ENCODE measurements at places on chromosomes 6 and 20. TPM values are rescaled to one million over a fixed set of nuclear protein-coding genes. Genes with fewer than 3 reads are reported as not detected.

OR12D3 gene
- not detected for total RNA-seq

MOCS3 gene
- 9.9 TPM for total RNA-seq

FLRT3 gene
- 6.6 TPM for total RNA-seq

DNA sequence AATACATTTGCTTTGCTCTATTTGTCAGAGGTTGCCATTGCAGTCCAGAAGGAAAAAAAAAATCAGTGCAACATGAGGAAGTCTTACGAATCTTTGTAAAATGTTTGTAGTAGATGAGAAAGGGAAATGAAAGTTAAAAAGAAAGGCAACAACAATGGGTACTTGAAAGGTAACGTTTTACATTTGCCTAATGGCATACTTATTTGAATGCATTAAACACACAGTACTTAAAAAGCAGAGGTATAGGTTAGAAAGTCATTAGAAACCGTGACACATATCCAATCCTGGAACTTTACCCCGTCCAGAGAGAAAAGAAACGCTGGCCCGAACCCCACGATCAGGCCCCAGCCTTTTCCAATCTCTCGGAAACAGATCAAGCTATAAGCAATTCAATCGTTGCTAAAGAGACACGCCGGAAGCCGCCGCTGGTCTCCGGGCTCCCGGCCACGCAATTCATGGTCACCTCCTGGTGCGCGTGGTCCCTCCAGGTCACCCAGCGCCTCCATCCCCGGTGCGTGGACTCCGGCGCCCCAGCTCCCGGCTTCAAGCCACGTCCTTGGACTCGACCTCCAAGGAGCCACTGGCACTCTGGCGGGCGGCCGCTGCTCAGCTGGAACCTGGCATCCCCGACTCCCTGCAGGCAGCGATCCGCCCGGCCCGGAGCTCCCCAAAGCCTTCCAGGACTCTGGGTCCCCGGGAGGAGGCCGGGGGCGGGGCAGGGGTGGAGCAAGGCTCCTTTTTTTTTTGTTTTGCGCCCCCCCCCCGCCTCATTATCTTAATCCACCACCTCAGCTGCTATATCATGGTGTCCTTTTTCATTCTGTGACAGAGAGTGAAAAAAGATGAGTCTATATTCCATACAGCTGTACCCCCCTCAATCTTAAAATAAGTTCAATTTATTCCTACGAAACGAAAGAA, at the start of gene SLC18B1:
SLC18B1 (minus strand) TSS at position 687 of the 918 bp plus-strand sequence; CDS start at position 506, 181 bp downstream.
- DNase-seq: peak; percentile 26

DNA sequence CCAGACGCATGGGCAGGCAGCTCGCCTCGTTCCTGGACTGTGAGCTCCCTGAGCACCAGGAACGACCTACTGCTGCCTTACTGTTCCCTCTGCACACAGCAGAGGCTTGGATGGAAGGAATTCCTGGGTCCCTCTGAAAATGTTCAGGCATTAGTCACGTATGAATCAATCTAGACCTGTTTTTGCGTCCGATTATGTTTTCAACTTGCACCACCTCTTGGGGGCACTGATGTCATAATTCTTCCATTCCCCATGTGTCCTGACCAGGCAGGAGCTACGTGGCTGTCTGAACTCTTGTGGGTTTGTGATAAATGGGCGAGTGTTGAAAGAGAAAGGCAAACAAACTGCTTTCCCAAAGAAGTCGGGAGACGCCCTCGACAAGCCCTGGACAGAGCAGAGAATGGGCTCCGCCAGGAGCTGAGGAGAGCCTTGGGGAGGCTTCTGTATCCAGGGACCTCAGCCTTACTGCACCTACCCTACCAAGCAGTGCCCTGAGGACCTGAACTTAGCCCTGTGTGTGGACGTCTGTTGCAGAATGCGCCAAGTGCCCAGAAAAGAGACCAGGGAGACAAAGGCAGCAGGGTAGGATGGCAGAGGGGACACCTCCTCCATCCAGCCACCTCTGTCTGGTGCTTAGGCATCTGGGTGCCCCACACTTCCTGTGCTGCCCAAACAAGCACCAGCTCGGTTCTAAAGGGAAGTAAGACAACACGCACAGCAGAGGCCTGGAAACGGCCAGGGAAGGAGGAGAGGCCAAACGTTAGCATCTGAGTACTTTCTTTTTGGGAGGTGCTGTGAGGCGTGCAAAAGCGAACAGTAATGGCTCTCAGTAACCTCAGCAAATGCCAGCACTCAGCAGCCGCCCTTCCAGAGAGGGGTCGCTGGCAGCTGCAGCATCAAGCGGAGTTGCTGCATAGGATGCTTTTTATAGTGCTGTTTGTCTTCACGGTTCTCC, 124.2 kb downstream of the LY86 start:
- peak; percentile 87 for DNase-seq

DNA sequence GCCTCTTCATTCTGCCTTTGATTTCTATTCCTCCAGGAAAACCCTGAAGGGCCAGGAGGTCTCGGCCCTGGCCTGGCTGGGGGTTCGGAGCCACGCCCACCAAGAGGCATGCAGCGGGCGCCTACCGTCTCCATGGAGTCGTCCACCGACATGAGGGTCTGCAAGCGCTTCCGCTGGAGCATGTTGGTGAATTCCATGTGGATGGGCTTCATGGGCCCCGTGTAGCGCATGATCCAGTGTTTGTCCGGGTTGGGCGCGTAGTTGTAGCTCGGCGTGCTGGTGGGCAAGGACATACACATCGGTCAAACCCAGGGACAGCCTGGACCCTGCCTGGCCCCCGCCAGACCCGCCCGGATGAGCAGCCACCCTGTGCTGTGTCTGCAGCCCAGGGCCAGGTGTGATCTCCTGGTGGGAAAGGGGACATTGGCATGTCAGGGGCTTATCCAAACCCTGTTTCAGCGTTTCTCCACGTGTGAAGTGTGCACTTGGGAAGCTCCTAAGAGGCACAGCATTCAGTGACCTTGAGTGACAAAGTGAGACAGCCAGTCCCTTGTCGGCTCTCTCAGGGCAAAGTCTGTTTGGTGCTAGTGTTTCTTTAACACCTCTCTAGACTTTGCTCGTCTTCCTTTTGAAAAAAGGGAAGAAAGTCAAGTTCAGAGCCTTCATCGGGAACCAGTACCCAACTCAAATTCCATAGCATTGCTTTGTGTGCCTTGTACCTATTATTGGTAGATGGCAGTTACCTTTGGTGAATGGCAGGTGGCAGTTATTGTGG, 100.8 kb downstream of the SULF2 start:
- no peak for DNase-seq

DDO gene
- total RNA-seq: 0.18 TPM

- DNase-seq: no peak
Observed at GRCh38 chr20:36210436-36211021, 25.7 kb upstream of the AAR2 start.

- no peak for DNase-seq
Observed at GRCh38 chr20:10747019-10747418, 73.2 kb upstream of the JAG1 start.

DNA sequence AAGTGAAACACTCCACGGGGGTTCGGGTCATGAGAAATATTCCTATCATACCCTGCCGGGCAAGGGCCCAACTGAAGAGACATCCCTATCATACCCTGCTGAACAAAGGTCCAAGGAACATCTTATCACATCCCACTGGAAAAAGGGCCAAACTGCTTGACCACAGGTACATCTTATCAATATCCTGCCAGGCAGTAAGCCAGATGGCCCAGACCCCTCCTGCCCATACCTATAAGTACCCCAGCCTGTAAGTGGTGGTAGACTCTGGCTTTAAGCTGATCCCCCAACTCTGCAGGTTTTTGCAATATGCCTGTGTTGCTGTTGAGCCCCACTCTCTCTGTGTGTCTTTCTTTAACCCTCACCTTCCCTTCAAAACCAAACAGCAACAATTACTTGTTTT, 51.6 kb downstream of the ZNF334 start:
- no peak for DNase-seq

SGK2 gene
- not detected for total RNA-seq

MOXD1 gene
- 10.6 TPM for total RNA-seq

ARMH2 gene
- total RNA-seq: not detected

ACSS2 gene
- 38.9 TPM for total RNA-seq

GSTA1 gene
- 0.18 TPM for total RNA-seq

Data from IMR-90 (cell line).